ENCODE measurements at places on chromosomes 4 and X. TPM values are rescaled to one million over a fixed set of nuclear protein-coding genes. Genes with fewer than 3 reads are reported as not detected.

GRCh38 chr4:10130178-10130888, 13.7 kb upstream of the WDR1 start:
- DNase-seq = no peak

- DNase-seq = no peak
Measured at GRCh38 chr4:175651756-175652310, 160.2 kb downstream of the GPM6A start.

GRCh38 chrX:31021537-31021936, 50.3 kb downstream of the FTHL17 start:
- DNase-seq = no peak

Gene ODAPH
- not detected for total RNA-seq

Gene ZNF330
- total RNA-seq = 64.5 TPM
